ENCODE measurements at places on chromosomes 3 and 15.

- no peak for DNase-seq
Observed at GRCh38 chr3:113275258-113275556, 63.9 kb downstream of the BOC start.

- DNase-seq, result no peak
Observed at GRCh38 chr15:74428442-74428787, 5.3 kb downstream of the SEMA7A start.

DNA sequence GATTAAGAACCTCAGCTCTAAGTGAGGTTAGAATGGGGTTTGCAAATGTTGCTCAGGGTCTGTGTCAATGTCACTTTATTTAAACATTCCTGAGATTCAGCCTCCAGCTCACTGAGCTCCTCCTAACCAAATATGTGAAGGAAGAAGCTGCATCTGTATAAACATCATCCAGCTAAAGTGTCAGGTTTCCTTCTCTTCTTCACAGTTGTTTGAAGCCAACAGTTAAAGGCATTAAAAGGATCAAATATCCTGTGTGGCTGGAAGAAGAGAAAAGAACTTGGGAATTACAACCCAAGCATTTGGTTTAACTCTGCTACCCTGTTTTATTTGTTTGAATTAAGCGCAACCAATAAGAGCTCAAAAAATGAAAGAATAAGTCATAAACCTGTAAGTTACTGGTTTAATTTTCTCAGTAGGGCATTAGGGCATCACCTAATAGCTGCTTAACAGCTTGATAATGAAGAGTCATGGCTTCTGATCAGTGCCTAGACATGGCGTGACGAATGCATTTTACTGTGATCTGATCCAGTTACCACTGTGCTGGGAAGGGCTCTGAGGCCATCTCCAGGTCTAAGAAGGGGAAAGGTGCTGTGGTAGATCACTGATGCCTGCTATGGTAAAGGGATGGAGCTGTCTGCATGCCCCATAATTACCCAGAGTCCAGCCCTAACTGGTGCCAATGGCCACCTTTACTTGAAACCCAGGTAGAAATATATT, 165.7 kb upstream of the TSC22D2 start:
- DNase-seq, result no peak

GRCh38 chr3:13700362-13700761, 151.4 kb downstream of the FBLN2 start:
- no peak for DNase-seq

- DNase-seq, result peak; percentile 25
Observed at GRCh38 chr3:138114988-138115971, at the start of gene DZIP1L. Gene DZIP1L (minus strand): TSS chr3:138115608. CDS start chr3:138103971, 11,637 bp downstream.

- no peak for DNase-seq
Observed at GRCh38 chr3:67947808-67948508, 293.5 kb upstream of the SUCLG2 start.

DNA sequence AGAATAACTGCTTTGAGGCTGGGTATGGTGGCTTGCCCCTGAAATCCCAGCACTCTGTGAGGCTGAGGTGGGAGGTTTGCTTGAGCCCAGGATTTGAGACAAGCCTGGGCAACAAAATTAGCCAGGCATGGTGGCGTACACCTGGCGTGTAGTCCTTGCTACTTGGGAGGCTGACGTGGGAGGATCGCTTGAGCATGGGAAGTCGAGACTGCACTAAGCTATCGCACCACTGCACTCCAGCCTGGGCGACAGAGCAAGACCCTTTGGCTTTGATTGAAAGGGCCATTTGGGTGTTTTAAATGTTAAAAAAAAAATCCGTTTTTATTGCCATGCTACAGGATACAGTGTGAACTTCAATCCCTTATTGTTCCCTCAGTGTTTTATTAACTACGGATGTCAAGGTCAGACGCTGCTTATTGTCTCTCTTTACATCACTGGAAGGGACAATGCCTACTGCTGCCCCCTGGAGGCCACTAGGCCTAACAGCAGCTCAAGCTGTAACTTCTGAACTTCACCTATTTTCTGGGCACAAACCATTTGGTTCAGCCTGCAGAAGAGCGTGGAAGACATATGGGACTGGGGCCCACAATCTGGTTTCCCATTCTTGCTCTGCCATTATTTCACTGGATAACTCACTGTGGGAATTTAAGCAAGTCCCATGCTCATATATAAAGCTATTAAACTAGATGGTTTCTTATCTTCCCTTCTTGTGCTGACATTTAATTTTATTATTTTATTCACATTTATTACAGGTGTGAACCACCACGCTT, 15.3 kb upstream of the IREB2 start:
- DNase-seq, result peak; percentile 4
